ENCODE measurements at places on chromosomes 16 and 17.

DNA sequence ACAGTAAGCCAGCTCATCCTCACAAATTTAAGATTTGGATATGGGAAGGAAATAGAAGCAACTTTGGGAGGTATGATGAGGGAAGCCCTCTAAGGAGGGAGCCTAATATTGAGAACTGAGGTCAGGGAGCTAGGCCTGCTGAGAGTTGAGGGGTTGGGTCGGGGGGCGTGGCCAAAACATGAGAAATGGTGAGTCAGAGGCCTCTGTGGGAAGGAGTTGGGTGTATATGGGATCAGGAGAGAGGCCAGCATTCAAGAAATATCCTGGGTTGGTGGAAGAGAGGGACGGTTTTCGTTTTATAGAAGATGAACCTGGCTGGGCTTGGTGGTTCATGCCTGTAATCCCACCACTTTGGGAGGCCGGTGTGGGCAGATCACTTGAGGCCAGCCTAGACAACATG, 48.4 kb downstream of the CLEC16A start:
- DNase-seq: no peak

DNA sequence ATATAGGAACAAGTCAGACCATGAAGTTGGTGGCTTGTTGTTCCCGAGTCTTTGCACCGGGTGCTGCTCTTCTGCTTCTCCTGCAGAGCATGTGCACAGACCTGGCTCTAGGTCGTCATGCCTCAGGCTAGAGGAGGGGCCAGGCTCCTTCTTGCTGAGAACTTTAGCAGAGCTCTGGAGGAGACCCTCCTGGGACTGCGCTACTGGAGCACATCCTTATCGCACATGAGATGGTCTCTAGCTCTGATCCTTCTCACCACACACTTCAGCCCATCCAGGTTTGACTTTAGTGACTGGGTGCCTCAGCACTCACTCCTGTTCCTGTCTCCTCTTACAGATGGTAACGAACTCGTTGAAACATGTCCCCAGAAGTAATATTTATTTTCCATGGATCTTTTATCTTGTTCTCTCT, 14.9 kb downstream of the FOXK2 start:
- peak; percentile 44 for DNase-seq

- DNase-seq: peak; percentile 65
Measured at GRCh38 chr16:52572656-52573055, 25.7 kb upstream of the TOX3 start.

GRCh38 chr16:78606545-78606944, 507.1 kb downstream of the WWOX start:
- no peak for DNase-seq

DNA sequence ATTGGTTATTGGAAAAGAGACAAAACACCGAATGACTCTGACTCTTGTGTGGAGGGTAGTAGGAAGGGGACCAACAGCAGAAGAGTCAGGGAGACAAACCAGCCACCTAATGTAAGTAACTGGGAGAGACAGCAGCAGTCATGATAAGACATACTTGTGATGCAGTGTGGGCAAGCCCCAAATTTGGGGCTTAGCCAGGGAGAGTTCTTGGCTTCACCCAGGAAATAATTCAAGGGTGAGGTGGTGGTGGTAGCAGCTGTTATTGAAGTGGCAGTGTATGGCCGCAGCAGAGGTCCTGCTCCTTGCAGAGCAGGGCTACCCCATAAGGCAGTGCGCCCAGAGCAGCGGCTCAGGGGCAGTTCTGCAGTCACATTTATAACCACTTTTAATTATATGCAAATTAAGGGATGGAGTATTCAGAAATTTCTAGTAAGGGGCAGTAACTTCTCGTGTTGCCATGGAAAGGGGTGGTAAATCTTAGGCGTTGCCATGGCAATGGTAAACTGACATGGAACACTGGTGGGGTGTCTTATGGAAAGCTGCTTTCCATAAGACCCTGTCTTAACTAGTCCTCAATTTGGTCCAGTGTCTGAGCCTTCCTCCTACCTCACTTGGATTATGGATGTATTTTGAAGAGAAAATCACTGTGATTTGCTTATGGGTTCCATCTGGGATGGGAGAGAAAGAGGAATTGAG, 317.1 kb downstream of the PHKB start:
- DNase-seq: no peak

- DNase-seq: peak; percentile 87
Measured at GRCh38 chr17:59893676-59894100, 767 bp downstream of the RPS6KB1 start.

Measured in NCI-H510A treated with DMSO at 0.1 percent for 48 hours (cell line).